HT1080 (cell line): ENCODE measurements at places on chromosomes 2 and 18. TPM values are rescaled to one million over a fixed set of nuclear protein-coding genes. Genes with fewer than 3 reads are reported as not detected.

HJURP gene
- total RNA-seq = 89.0 and 101 TPM in 2 replicates

AKAIN1 gene
- not detected in 2 replicates for total RNA-seq

CNPPD1 gene
- total RNA-seq = 20.8 and 23.3 TPM in 2 replicates

EFHD1 gene
- not detected in 2 replicates for total RNA-seq

UGT1A5 gene
- not detected in 2 replicates for total RNA-seq

RNF152 gene
- total RNA-seq = 3.1 and 4.0 TPM in 2 replicates

LYG2 gene
- total RNA-seq = 0.37 and 0.61 TPM in 2 replicates

SERPINB11 gene
- not detected in 2 replicates for total RNA-seq

CXCR4 gene
- total RNA-seq = not detected in 2 replicates

HRH4 gene
- total RNA-seq = not detected in 2 replicates

C2orf72 gene
- total RNA-seq = 0.43 and 3.0 TPM in 2 replicates

NHEJ1 gene
- total RNA-seq = 17.4 and 22.6 TPM in 2 replicates

RALB gene
- total RNA-seq = 48.3 and 57.6 TPM in 2 replicates

MAPK4 gene
- not detected in 2 replicates for total RNA-seq

TCF23 gene
- not detected in 2 replicates for total RNA-seq
